ENCODE measurements at places on chromosomes 4 and X.

GRCh38 chrX:45667666-45668065 is 467.0 kb upstream of the DIPK2B start:
- DNase-seq = no peak

DNA sequence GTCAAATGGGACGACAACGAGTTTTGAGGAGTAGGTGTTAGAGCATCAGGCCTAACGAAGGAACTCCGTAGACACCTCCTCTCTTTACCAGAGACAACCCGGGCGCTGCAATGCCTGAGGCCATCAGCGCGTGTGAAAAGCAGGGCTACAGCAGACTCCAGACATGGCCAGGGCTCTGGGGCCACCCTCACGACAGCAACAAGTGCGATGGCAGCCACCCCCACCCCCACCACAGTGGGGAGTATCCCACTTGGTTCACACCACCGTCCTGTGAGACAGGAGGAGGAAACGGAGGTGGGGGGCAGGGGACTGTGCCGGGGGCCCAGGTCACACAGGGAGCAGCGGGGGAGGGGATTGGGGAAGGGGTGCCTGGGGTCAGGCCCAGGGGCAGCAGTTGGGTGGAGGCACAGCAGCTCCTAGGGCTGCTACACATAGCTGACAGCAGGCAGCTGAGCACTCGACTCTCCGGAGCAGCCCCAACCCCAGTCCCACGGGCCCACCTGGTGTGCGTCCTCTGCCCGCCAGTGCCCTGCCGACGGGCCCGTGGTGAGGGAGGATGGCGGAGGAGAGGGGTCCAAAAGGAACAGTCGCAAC is 8.5 kb downstream of the LRPAP1 start:
- no peak for DNase-seq

GRCh38 chr4:42871671-42872290 is 20.7 kb upstream of the GRXCR1 start:
- no peak for DNase-seq

DNA sequence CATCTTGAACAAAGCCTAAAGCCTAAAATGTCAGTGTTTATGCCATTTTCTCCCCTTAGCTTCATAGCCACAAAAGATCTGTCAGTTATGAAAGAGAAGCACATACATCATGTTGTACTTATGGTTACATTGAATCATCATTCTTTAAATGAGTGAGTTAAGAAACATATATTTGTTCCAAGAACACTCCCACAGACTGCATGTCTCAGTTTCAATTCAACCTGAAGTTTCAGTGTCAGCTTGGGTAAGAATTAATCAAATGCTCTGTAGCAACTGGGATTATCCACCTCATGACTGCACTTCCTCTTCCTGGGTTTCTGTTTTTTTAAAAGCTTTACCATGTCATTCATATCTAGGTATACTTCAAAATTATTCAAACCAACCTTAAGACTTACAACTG is 3.9 kb upstream of the TMPRSS11B start:
- peak; percentile 5 for DNase-seq

- DNase-seq = no peak
These were observed 16.0 kb upstream of the FGF2 start for GRCh38 chr4:122810669-122811068.

- no peak for DNase-seq
These were observed 15.3 kb downstream of the ATP7A start for GRCh38 chrX:77925764-77926163.

- DNase-seq = no peak
These were observed 1626.0 kb upstream of the TENM3 start for GRCh38 chr4:180617196-180617595.

DNA sequence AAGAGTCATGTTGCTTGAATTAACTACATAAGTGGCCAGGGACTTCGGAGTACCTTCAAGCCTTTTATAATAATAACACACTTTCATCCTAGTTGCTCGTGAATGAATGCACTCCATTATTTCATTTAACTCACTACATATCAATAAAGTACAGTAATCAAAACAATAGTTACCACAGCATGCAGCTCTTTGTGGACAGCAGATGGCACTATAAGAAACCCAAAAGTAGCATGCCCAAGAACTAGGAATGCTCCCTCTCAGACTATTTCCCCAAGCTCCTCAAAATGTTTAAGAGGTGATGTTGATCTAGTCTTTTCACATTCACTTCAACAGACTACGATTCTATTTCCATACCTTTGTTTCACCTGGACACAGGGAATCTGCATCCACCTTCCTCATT is 500.8 kb upstream of the DIAPH2 start:
- DNase-seq = peak; percentile 3

GRCh38 chr4:142777045-142777743 is 68.9 kb downstream of the INPP4B start:
- no peak for DNase-seq

DNA sequence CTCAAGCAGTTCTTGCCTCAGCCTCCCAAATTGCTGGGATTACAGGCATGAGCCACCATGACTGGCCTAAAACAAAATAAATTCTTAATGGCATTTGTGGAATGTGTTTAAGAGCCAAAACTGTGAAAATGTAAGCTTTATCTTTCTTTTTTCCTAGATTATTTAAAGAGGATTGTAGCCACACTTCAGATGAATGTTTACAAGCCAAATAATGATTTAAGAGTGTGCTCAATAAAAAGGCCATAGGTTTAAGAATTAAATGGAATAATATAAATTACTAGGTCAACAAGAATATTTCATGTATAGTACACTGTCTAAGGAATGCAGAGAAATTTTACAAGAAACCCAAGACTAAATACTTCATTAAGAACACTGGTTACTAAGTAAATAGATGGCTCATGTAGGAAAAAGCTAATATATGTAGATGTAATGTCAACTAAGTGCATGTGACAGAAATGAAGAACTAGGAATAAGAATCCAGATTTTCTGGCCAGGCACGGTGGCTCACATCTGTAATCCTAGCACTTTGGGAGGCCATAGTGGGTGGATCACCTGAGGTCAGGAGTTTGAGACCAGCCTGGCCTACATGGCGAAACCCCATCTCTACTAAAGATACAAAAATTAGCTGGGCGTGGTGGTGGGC is 21.3 kb upstream of the UGDH start:
- DNase-seq = no peak

GRCh38 chr4:159289682-159290081 is 186.8 kb downstream of the RAPGEF2 start:
- DNase-seq = no peak

DNA sequence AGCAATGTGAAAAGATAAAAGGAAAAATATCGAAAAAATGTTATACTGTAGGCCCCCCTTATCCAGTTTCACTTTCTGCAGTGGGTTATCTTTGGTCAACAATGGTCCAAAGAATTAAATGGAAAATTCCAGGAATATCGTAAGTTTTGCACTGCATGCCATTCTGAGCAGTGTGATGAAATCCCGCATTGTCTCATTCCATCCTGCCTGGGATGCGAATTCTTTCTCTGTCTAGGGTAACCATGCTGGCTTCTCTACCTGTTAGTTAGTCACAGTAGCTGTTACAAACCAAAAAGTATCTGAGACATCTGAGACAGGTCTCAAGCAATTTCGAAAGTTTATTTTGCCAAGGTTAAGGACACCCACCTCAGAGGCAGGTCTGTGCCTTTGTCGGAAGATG is 170.3 kb downstream of the COX18 start:
- no peak for DNase-seq

GRCh38 chr4:80074069-80074468 is 1.0 kb upstream of the ANTXR2 start:
- DNase-seq = no peak

DNA sequence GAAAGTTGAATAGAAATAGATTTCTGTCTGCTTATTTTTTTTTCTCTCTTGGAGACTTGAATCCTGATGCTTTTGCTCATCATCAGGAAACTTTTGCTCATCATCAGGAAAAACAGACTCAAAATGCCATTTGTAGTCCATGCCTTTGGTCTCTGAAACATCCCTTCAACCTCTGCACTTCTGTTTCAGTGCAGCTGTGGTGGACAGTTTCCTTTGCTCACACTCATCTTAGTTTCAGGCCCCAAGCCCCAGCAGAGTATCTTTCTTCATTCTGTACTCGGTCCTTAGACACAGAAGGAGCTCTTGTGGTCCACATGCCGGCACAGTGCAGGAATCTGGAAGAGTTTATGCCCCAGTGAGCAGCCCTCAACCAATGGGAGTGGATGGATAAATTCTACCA is 337.9 kb downstream of the PPP3CA start:
- no peak for DNase-seq

DNA sequence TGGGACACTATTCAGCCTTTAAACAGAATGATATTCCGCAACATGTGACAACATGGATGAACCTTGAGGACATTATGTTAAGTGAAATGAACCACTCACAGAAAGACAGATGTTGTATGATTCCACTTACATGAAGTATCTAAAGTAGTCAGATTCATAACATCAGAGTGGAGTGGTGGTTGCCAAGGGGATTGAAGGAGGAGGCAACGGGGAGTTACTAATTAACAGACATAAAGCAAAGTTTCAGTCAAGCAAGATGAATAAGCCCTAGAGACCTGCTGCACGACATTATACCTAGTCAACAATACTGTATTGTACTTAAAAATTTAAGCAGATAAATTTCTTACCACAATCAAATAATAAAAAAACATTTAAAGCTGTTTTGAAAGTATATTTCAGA is 105.0 kb upstream of the NR0B1 start:
- peak; percentile 57 for DNase-seq

- DNase-seq = no peak
These were observed 16.1 kb upstream of the CXCL3 start for GRCh38 chr4:74054483-74055047.

DNA sequence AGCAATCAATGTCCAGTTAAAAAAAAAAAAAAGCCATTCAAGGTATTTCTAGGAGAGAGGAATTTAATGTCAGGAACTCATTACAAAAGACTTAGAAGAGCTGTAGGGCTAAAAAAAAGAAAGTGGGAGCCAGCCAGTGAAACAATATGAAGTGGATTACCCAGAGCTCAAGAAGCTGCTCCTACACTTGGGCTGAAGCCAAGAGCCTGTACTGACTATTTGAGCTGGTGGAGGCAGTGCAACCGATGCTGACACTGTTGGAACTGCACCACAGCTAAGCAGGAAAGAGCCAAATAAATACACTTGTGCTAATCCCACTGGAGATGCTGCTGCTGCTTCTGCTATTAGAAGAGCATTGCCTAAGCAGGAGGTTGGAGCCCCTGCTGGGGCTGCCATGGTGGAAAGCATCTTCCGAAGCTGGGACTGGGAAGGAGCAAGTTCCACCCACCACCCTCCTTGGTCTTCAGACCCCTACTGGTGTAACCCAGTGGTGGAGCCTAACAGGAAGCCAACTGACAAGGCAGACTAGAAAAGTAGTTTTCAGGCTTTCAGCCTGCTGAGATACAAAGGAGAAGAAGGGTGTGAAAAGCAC is 65.4 kb downstream of the CXXC4 start:
- DNase-seq = peak; percentile 22

GRCh38 chr4:2944586-2945526 is 18.4 kb downstream of the NOP14 start:
- DNase-seq = no peak

DNA sequence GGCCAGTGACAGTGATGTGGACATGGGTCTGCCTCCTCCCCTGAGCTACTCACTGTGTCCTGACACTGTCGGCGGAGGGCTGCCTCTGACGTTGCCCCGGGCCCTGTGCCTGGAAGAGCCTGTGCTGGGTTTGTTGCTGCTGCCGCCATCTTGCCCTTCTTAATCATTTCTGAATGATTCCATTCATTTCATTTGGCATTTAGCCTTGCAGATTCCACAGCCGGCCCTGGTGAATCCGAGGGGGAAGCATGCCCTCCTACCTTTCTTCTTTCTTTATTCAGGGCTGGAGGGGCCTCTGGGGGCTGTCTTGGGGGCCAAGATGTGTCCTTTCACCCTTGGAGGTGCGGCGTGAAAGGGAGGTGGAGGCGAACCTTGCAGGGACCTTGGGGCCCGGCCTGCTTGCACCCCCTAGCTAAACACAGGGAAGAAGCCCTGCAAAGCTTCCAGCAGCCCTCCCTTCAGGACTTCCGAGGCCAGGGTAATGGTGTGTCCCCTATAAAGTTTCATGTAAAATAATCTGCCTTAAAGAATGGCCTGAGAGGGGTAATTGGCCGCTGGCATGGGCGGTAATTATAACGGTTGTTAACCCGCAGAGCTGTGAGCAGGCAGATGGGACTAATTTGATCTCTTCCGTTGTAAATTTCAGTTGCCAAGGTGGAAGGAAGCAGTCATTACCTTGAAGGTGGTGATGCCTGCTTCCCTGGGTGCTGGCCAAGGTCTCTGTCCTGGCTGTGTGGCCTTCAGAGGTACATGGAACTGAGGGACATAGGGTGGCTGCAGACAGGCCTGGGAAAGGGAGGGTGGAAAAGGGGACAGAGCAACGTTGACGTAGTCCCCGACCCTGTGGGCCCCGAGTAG is 92.3 kb downstream of the PSAPL1 start:
- no peak for DNase-seq
